ENCODE measurements at places on chromosomes 13 and 19.
A peak's percentile ranks its signal among the peaks of the same experiment; 100 is the strongest.

DNA sequence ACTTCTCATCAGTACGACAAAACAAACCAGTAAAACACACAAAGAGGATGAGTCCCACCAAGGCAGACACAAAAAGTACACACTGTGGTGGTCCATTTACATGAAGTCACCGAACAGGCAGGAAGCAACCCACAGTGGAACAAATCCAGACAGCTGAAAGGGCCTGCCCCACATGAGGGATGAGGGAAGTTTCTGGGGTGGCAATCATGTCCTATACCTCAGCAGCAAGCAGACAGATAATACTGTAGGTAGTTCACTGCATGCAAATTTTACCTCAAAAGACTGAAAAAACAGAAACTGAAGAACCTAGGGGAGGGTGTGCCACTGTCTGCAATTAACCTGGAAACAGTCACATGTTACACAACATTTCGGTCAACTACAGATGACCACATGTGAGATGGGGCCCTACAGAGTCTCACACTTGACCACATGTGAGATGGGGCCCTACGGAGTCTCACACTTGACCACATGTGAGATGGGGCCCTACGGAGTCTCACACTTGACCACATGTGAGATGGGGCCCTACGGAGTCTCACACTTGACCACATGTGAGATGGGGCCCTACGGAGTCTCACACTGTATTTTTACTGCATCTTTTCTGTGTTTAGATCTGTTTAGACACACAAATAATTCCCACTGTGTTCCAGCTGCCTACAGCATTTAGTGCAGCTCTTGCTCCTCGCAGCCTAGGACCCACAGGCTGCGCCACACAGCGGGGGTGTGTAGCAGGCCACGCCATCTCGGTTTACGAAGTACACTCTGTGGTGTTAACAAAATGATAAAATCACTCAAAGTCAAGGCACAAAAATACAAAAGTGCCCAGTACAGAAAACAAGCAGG, 22.2 kb downstream of the PCID2 start:
- no peak for DNase-seq

DNA sequence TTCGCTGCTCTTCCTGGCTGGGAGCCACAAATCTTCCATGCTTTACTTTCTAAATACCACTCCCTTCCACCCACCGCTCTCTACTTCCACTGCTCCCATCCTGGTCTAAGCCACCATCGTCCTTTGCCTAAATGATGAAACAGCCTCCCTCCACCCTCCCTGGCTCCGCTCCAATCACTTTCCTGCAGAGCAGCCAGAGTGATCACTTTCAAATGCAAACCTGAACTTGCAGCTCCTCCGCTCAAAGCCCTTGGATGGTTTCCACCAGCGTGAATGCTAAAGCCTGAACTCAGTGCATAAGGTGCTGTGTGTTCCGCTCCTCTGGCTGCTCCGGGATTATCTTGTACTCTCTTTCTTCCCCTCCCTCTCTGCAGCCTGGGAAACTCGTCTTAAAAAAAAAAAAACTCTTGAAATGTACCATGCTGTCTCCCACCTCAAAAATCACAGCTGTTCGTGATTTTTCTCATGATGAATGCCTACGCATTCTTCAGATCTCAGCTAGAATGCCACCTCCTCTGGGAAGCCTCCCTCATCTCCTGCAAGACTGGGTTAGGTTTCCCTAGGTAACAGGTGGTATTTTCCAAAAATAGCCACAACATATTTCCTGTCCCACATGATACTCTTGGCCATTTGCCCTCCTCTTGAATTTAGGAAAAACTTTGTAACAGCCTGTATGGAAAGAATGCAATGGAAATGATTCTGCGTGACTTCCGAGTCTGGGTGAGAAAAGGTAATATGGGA, 3.7 kb upstream of the SIN3B start:
- no peak for DNase-seq

GRCh38 chr13:76848596-76848995, 37.6 kb downstream of the KCTD12 start:
- no peak for DNase-seq

GRCh38 chr13:39159393-39159792, 121.1 kb downstream of the NHLRC3 start:
- DNase-seq, result no peak

- no peak for DNase-seq
Measured at GRCh38 chr13:85651440-85651839, 147.8 kb downstream of the SLITRK6 start.

GRCh38 chr19:11425719-11426457, 6.8 kb upstream of the RGL3 start:
- no peak for DNase-seq

- no peak for DNase-seq
Measured at GRCh38 chr13:28426381-28426780, 68.5 kb downstream of the FLT1 start.

DNA sequence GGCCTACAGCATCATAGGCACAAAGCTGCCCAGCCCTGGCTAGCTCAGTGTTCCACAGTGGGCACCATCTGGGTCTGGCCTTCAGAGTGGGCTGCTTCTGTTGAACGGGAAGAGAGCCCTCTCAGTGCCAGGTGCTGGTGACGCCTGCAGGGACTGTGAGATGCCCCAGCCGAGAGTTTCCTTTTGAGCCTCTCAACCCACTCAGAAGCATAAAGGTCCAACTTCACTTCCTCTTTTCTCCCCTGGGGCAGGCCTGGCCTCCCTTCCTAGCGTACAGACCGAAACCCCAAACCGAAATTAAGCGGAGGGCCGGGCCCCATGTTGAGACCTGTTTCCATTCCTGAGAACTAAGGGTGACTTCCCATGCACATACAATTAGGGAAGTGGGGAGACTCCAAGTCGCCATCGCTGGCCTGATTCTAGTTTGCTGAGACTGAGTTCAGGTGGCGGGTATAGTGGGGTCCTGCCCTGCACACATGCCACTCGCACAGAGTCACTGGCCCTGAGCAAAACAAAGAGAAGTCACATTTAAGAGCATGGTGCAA, 6.9 kb downstream of the RAB8A start:
- DNase-seq, result no peak

DNA sequence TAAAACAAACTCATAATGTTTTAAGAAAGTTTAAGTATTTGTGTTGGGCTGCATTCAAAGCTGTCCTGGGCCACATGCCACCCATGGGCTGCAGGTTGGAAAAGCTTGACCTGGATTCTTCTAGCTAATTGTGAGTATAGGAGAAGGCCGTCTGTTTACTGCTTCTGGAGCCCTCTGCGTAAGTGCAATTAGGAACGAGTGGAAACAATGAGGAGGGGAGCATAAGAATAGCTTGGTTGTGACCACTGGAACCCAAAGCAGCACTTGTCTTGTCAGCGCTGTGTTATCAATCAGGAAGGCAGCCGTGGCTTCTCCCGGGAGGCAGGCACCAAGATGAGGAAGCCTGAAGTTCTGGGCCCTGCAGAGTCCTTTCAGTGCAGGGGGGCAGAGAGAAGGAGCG, 110.4 kb upstream of the MBNL2 start:
- no peak for DNase-seq

GRCh38 chr19:4524808-4525562, 6.7 kb upstream of the PLIN4 start:
- peak; percentile 51 for DNase-seq

GRCh38 chr19:38867171-38867780, 10.8 kb downstream of the RINL start:
- no peak for DNase-seq

GRCh38 chr19:3642987-3643673, 16.5 kb upstream of the CACTIN start:
- DNase-seq, result no peak

DNA sequence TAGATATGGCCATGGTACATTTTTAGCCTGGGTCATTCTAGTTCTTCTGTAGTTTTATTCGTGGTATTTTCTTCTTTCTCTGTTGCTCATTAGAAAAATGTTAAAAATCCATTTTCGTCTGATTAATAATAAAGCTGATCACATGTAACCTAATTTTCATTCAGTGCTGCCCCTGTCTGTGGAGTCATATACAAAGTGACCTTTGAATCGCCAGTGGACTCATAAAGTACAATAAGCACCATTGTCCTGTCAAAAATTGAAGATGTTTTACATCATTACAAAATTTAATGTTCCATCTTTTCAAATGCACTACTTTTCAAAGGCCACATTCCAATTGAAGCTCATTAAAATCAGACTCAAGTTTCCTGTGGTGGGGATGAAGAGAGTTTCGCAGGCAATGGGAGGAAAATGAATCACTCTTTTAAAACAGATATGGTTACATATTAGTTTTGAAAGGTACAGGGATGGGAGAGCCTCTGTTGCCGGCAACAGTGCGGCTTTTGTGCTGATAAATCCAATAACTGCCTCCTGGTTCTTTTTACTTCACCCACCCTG, 205.4 kb downstream of the ZNF536 start:
- DNase-seq, result no peak

DNA sequence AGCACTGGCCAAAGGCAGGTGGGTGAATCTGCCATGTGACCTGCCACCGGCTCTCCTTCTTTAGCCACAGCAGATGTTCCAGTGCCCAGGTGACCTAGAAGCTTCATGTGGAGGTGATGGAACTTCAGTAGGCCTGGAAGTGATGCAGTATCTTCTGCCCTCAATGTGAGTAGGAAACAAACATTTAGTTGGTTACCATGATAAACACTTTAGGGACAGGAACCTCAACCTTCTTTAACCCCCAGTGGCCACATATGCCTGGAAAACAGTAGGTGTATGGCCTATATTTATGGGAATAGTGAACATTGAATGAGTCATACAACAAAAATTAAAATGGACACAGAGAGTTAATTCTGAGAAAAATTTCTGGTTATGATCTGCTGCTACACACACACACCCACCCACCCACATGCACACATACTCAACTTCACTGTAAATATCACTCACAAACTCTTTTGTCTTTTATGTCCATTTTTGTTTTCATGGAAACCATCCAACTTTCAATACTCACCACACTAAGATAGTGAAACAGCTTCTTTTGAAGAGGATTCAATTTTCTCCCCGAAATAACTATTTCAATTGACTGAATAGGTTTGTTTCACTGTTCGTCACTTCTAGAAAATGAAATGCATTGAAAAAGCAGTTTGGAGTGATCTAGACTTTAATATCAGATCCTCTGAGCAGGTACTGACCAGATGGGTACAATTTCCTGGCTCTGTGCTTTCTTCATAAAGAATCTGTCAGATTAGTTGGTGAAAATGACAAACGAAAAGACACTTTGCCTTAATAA, 97.3 kb downstream of the STARD13 start:
- no peak for DNase-seq
